Stimulated activated CD4-positive, alpha-beta T cell treated with anti-CD3 and anti-CD28 coated beads, Interleukin-4, amount 100 ng/mL, for 48 hours (primary cell): ENCODE measurements at places on chromosomes 4 and X.
A peak's percentile ranks its signal among the peaks of the same experiment; 100 is the strongest.

DNA sequence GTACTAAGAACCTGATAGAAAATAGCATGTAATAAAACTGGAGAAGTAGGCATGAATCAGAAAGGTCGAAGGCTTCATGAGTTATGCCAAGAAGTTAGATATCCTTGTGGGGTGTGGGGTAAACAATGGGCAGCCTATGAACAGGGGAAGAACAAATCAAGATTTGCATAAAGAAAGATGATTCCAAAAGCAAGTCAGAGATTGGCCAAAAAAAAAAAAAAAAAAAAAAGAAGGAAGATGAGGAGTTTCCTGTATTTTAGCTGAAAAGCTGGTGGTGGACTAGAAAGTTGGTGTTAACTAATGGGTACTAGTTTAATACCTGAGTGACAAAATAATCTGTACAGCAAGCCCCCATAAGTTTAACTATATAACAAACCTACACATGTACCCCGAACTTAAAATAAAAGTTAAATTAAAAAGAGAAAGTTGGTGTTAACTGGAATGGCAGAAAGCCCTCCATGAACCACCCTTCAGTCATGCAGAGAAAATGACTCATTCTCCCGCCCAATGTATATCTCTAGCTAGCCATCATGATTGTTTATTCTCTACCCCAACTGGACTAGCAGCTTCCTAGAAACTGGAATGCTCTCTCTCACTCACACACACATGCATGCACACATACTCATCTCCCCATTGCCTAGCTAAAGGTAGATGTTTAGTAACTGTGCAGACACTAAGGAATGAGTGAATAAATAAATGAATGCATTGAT lies 41.7 kb downstream of the ATP11C start:
- DNase-seq, result no peak

GRCh38 chr4:84647312-84647884 lies 64.5 kb downstream of the CDS1 start:
- no peak for DNase-seq

- no peak for DNase-seq
Measured at GRCh38 chr4:39569209-39569608, 42.0 kb upstream of the UGDH start.

DNA sequence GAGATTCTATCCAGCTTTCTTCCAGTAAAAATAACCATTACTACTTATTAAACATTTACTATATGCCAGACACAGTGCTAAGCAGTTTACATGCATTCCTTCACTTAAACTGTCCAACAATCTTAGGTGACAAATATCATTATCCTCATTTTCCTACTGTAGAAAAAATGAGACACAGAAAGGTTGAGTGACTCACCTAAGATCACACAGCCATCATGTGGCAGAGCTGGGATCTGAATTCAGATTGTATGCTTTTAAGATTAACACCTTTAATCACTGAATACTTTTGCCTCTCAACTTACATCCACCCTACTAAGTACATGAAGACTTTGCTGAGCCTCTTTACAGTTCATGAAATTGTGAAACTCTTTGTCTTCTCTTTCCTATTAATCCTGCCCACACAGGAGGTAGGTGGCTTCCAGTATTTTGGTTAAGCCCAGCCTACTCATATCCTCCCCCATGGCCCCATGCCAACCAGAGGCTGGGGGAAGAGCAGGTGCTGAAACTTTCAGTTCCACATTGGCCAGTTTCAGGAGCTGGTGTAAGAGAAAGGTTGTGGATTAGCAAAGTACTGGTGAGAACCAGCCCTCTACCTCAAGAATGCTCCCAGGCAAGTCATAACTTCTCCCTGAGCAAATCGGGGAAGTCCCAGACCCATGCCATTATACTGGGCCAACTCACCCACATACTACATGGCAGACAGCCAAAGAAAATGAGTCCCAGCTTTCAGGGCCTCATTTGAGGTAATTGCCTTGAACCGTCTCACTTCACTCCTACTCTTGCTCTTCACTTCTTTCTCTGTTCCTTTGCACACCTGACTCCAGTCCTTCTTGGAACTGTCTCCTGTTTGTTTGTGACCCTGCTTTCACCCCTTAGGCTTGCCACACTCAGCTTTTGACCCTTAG lies 211.1 kb downstream of the GUCY2F start:
- DNase-seq, result peak; percentile 28

DNA sequence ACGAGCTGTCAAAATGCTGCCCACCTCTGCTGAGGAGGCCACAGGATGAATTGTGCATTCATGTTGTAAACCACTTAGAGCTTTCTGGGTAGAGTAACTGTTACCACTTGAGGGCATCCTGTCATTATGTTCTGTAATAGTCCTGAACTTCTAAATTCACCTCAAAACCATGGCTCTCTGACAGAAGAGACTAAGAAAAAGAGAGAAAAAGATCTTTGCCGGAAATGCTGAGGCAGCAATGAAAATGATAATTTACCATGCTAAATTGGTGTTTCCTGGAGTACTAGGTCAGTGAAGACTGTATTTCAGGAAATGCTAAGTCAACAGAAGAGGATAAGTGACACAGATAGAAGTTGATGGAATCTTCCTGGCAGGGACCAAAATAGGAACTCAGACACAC lies 942.3 kb upstream of the SLIT2 start:
- DNase-seq, result no peak

GRCh38 chrX:110983024-110983423 lies 113.0 kb upstream of the PAK3 start:
- no peak for DNase-seq

DNA sequence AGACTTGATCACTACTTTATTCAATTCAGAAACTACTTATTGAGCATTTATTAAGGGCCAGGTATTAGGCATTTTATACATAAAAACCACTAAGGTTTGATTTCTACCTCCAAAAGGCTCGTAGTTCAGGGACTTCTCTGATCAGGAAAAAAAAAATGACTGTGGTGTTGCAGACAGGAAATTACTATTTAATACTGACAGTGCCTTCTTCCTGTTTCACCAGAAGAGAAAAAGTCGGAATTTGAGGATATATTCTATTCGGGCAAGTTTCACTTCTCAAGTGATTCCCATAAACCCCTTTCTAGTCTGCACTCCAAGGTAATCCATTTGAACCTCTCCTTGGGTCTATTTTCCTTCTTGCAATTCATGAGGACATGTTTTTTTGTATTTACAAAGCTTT lies 15.3 kb upstream of the TASL start:
- no peak for DNase-seq

DNA sequence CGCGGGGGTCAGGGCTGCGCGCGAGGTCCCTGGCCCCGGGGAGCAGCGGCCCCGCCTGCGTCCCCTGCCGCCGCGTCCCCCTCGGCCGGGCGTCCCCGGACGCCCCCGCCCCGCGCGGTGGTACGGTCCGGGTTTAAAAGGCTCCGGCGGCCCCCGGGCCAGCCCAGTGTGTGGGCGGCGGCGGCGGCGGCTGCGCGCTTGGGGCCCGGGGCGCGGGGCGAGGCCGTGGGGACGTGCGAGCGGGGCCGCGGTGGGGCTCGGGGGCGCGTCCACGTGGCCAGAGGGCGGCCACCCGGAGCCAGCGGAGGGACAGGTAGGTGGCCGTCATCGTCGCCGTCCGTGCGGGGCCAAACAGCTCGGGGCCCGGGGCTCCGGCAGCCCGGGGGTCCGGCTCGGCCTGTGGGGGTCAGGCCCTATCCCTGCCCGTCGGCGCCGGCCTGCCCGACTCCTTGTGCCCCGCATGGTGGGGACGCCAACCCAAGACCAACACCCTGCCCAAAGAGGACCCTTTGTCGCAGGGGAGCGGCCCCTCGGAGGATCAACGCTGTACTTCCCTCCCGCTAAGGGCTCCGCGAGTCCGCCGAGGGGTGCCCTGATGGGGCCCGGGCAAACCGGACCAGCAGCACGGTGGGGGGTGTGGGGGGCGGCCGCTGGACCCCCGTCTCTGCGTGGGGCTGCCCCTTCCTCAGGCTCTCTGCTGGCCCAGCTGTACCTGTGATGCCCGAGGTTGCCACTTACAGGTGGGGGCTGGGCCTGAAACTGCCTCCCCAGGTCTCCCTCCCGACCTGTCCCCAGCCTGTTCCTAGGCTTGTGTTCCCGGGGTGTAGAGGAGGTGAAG lies at the start of gene PLXNA3:
PLXNA3 (plus strand) TSS at position 166 of the 838 bp plus-strand sequence. CDS start 1,903 bp downstream, outside the sequence.
- DNase-seq, result peak; percentile 54

DNA sequence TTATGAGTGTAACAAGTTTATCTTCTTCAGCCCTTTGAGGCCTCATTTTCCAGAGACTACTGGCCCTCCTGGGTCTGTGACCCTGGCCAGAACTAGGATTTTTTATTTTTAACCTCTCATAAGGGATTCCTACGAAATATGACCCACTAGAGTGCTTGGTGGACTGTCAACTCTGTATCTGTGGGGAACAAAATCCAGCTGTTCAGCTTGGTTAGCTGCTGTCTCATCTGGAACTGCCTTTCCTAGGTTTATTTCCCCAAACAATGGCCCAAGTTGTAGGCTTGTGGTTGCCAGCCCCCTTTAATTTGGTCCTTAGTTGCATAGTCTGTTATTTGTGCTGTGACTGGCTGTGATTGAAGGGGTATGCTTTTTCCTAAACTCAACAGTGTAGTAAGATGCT lies 56.2 kb downstream of the NHS start:
- DNase-seq, result no peak

DNA sequence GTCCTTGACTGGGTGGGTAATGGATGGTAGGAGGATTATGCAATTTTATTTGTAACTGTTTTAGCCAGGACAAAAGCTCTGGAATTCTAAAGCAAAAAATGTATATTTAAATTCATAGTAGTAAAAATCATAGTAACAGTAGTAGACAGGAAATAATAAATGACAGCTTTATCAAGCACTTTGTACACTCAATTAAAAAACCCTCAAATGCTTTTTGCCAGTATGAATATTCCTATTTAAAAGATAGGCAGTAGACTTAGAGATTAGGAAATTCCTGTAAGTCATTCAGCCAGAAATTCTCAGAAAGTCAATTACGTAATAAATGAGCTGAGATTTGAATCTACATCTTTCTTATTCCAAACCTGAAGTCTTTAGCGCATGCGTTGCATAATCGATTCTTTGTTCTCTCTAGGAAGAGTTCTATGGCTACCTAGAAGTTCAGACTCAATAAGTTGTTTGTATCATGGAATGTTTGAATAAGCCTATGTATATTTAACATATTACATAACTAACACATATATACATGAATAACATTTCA lies 2.5 kb downstream of the AADAT start:
- no peak for DNase-seq

- no peak for DNase-seq
Measured at GRCh38 chrX:130682990-130683389, 220.0 kb downstream of the ENOX2 start.

DNA sequence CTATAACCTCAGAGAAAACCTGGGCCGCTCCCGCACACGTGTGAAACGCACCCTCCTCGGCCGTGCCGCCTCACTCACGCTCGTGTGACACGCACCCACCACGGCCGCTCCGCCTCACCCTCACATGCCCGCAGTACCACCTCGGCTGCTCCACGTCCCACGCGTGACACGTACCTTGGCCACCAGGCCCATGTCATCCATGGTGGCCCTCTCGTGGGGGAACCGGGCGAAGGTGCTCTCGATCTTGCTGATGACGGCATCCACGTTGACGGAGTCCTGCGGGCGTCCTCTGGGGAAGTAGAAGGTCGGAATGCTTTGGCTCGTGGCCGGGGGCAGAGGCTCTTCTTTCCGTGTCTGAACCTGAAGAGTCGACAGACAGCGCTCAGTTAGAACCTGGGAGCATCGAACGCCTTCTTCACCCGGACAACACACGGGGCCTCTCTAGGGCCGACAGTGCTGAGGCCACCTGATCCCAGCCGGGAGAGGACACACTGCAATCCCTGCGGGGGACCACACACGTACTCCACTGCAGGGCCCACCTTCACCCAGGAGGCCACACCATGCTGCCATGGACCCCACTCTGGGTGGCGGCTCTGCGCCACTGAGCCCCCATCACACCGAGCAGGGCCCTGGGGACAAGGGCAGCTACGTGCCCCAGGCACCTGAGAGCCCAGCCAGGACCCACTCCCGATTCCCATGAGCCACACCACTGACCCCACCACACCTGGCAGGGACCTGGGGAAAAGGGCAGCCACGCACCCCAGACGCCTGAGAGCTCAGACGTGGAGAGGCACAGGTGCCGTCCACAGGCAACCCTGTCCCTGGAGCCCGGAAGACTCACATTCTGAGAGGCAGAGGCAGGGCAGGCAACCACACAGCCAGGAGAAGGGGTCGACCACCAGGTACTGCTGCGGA lies 25.2 kb downstream of the PPP2R3B start:
- no peak for DNase-seq

DNA sequence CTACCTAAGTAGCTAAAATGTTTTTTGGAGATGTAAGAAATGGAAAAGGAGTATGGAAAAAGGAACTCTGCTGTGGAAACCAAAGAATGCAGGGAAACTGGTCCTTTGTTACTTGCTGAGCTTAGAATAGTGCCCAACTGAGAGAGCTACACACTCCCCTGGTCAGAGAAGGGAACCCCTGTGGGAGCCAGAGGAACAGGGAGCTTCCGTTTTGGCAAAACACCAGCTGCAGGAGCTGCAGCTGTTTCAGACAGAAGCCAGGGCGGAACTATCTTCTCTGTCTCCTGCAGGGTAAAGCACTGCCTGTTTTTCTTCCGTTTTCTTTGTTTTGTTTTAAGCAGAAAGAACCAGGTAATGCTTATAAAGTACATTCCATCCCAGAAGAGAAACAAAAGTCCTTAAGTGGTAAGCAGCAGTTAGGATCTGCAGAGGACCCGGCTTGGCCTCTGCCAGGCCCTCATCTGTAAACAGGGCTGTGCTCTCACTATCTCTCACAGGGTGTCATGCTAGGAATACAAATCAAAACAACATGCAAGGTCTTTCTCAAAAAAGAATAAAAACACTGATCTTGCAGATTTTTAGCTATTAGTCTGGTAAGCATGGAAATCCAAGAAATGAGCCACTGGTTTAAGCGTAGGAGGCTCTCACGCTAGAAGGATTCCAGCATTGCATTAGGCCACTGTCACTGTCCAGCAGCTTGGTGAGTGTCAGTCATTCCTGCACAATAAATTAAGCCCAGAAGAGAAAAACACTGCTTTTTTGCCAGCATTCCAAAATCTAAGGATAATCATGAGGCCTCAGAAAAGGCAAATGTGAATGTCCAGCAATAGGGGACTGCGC lies 76.1 kb downstream of the CHST7 start:
- DNase-seq, result no peak

- DNase-seq, result no peak
Measured at GRCh38 chr4:81621490-81621889, 149.8 kb upstream of the RASGEF1B start.

DNA sequence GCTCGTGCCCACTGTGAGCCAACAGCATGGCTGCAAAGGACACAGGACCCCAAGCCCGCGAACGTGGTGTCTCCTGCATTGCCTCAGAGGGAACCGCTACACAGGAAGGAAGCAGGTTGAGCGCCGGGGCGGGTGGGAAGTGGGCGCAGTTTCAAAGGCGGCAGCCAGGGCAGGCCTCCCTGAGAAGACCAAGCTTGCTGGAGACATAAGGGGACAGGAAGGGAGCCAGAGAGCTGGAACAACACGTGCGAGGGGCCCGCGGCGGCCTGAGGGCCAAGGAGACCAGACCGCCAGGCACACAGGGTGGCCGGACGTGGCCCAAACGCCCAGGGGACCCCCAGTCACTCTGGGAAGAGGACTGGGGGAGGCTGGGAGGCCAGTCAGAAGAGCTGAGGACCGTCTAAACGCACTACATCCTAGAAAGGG lies 32.0 kb downstream of the CTBP1 start:
- peak; percentile 49 for DNase-seq
